ENCODE measurements at places on chromosomes 4 and X. TPM values are rescaled to one million over a fixed set of nuclear protein-coding genes. Genes with fewer than 3 reads are reported as not detected.

DNA sequence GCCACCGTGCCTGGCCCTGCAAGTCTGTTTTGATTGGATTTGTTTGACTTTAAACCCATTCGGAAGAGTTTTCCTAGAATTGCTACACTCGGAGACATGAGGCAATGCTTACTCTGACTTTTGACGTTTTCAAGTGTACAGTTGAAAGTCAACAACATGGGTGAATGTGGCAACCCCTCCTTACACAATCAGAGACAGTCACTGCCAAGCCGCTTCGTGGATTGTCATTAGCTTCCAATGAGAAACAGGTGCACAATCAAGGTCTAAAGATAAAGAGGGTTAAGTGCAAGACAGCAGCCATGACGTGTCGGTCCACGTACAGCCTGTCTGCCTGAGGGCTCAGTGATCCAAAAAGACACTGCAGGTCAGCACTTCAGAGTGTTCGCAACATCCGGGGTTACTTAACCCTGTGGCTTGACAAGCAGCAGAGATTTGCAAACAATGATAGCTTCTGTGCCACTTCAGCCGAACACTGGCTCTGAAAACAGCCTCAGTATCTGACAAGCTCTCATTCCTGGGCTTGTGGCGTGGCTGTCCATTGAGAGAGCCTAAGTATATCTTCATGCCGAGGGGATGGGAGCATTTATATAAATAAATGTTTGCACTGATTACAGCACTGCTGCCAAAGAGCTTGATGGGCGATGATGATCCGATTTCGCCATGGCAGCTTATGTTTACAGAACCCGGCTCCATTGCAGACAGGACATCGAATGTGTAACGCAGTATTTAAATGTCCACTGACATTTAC lies 180.0 kb downstream of the DHRSX start:
- DNase-seq, result no peak

DNA sequence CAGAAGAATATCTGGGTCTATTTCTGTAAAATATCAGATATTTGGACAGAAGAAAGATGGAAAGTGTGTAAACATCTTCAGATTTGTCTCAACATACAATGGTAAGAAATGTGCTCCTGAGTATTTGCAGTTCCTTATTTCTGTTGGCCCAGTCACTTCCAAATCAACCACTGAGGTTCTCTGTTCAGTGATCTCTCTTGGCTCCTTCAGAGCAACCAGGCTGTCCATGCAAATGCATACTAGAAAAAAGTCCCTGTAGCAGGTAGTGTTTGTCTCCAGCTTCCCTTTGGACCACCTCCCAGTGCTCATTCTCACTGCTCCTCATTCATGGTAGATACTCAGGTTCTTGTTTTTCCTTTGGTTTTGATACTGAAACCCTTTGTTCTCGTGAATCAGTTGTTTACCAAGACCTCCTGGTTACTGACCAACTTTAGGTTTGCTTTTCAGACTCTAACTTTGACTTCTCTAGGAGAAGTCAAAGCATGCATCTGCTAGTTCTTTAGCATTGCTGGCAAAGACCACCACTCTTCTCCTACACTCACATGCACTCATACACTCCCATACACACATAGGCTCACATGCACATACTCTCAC lies 28.8 kb downstream of the ASIC5 start:
- DNase-seq, result no peak

Gene ANKRD50
- 0.47 TPM for total RNA-seq

Gene GABRA4
- total RNA-seq, result not detected

Gene SPANXB1
- total RNA-seq, result not detected

GRCh38 chr4:177405508-177405907 lies 36.7 kb downstream of the AGA start:
- no peak for DNase-seq

Gene HSFX4
- total RNA-seq, result not detected

Gene P2RY4
- 0.12 TPM for total RNA-seq
